ENCODE measurements at places on chromosomes 12 and 14.
A peak's percentile ranks its signal among the peaks of the same experiment; 100 is the strongest.

- no peak for DNase-seq
These were observed 98.6 kb downstream of the MYF5 start for GRCh38 chr12:80815351-80815750.

GRCh38 chr14:104841730-104842129 lies 23.3 kb upstream of the CEP170B start:
- no peak for DNase-seq

GRCh38 chr12:94536040-94536965 lies 76.6 kb upstream of the CEP83 start:
- no peak for DNase-seq

DNA sequence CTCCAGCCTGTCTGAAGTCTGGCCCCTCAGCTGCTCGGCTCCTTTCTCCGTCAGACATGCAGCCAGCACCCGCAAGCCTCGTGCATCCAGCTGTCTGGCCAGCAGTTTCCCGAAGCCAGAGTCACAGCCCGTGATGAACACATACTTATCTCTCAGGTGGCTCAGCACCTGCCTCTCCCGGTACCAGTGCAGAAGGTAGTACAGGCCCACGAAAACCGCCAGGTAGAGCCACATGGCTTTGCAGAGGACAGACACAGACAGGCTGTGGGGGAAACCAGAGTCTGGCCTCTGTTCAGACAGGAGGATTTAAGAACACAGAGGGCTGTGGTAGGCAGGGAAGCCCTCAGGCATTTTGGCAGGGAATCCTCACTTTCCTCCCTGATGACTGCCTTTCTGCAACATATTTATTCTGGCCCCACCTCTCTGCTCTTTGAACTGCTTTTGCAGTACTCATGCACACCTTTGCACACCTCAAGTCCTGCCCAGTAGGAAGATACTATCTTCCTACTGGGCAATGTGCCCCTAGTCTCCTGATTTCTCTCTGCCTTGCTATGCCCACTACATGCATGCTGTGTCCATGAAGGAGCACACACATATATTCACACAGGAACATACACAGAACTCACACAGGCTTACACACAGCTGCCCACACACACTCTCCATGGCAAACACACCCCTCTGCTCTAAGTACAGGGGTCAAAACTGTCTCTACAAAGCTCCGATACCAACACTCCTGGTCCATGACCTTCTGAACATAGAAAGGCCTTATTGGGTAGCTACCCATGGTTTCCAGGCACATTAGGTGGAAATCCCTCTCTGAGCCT lies at the start of gene RDH16:
RDH16 (minus strand) TSS at position 380 of the 824 bp plus-strand sequence; CDS start at position 234, 146 bp downstream.
- no peak for DNase-seq

- no peak for DNase-seq
These were observed 606 bp downstream of the PRIMA1 start for GRCh38 chr14:93787465-93788292.

- DNase-seq, result no peak
These were observed 471.2 kb upstream of the PRICKLE1 start for GRCh38 chr12:43060742-43061141.

GRCh38 chr12:31751085-31751484 lies 22.3 kb upstream of the AMN1 start:
- no peak for DNase-seq

DNA sequence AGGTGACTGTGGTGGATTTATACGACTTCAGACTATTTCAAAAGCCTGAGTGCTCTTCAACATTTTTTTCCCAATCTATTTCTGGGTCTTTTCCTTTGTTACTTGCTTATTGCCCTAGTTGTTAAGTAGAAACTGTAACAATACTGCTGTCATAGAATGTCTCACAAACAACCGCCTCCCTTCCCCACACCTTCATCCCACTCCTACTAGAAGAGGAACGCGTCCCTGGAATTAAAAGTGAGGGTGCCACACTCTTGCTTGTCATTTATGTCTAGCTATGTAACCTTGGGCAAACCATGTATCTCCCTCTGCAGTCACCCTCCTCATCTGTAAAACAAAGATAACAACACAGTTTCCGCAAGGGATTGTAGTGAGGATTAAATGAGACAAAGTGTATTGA lies 8.6 kb downstream of the BRAP start:
- no peak for DNase-seq

GRCh38 chr14:35576260-35576659 lies 42.3 kb downstream of the INSM2 start:
- no peak for DNase-seq

- DNase-seq, result no peak
These were observed 53.6 kb downstream of the ERO1A start for GRCh38 chr14:52641745-52642144.

- DNase-seq, result no peak
These were observed 40.0 kb downstream of the OSBPL8 start for GRCh38 chr12:76519538-76519937.

DNA sequence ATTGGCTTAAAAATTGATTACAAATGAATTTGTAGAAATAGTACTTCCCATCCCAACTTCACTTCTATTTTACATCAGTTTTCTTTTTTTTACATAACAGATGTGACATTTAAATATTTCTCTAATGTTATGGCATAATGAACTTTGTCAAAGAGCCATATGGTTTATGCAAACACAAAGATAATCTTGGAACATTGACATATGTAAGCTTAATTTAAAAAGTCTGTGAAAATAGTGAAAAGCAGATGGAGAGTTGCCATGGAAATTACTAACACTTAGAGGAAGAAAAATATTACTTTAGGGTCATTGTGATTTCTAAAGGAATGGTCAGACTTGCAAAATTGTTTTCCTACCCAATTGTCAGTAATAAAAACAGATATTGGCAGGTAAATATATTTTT lies 232.4 kb downstream of the AEBP2 start:
- no peak for DNase-seq

GRCh38 chr12:117563706-117564105 lies 202.3 kb upstream of the NOS1 start:
- DNase-seq, result no peak

GRCh38 chr14:69670093-69670492 lies 58.7 kb downstream of the SUSD6 start:
- no peak for DNase-seq

- no peak for DNase-seq
These were observed 131.5 kb downstream of the CHST11 start for GRCh38 chr12:104588047-104588920.

- DNase-seq, result no peak
These were observed 418.6 kb downstream of the SLC16A7 start for GRCh38 chr12:60014436-60014835.

DNA sequence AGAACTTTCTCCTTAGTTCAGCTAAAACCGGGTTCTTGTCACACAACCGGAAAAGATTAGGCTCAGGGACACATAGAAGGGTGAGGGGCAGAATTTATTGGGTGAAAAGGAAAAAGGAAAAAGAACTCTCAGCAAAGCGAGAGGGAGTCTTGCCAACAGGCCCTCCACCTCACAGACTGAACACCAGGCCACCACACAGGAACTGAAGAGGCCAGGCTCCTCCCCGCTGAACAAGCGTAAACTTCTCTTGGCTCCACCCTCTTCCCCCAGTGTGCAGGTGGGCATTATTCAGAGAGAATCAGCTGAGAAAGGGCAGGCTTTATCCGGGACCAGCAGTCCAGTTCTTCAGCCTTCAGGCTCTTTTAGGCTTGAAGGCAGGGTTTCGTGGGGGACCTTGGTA lies 125.6 kb upstream of the FGD4 start:
- DNase-seq, result no peak

DNA sequence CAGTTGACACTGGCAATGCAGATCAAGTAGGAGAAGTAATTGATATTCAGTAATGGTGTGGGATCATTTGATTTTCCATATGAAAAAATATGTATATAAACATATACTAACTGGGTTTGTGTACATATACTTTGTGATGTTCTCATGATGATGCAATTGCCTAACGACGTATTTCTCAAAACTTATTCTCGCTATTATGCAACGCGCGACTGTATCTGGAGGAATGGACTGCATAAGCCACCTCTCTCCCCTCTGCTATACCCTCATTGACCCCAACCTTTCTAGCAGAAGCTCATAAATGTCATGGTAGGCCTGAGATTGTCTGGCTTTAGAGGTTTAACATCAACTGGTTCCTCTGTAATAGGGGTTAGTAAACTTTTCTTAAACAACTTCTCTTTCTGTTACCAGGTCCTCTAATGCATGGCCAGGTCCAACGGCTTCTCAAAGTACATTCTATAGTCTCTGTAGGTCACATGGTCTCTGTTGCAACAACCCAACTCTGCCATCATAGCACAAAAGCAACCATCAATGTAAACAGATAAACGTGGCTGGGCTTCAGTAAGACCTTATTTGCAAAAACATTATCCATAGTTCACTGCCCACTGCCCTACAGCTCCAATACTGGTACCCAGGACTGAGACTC lies 59.3 kb downstream of the FOXN3 start:
- no peak for DNase-seq

- DNase-seq, result no peak
These were observed 5.0 kb downstream of the CELA1 start for GRCh38 chr12:51341251-51342007.

- peak; percentile 94 for DNase-seq
These were observed at the start of gene SCARB1 for GRCh38 chr12:124863416-124864325. Gene SCARB1, minus strand, starts transcription at chr12:124863864. Its CDS starts 144 bp downstream, at chr12:124863720.

DNA sequence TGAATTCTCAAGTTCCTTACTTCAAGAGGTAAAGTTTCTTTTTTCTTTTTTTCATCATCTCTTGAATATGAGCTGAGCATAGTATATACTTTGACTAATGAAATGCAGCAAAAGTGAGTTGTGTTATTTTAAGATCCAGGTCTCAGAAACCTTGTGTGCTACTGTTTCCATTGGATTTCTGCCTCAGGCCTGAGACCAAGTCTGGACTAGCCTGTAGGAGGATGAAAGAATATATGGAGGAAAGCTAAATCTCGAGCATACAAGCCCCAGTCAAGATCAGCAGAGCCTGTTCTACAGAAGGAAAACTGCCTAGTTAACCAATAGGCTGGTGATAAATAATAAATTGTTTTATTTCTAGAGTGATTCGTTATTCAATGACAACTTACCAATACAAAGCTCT lies 652.5 kb downstream of the C12orf50 start:
- no peak for DNase-seq

- DNase-seq, result peak; percentile 57
These were observed 1.7 kb upstream of the SELPLG start for GRCh38 chr12:108635201-108635996.

DNA sequence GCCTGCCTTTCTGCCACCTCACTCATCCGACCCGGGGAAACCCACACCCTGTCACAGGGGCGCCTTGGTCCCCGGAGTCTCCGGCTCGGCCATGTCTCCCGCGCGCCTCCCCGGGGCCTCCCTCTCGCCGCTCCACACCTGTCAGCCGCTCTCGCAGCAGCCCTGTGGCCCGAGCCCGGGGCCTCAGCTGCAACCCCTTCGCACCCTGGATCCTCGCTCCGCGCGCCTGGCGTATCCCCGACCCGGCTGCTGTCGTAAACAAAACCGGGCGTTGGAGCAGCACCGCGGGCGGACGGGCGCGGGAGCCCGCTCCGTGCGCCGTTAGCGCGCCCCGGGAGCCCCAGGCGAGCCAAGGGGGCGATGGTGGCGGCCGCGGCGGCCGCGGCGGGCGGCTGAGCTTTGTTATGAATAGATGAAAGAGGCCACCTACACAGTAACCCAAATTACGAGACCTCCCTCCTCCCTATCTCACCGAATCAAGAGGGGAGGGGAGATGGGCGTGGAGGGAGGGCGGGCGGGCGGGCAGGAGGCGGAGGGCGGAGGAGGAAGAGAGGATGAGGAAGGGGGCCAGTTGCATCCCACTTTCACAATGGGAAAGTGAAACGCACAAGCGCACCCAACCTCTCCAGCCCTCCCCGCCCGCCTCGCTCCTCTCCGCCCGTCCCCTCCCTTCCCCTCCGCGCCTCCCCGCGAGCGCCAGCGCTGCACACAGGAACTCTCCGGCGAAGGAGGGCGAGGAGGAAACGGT lies at the start of gene PLXNC1:
PLXNC1 (plus strand) TSS at position 587 of the 748 bp plus-strand sequence. CDS start 395 bp downstream, outside the sequence.
- peak; percentile 79 for DNase-seq

GRCh38 chr14:80003138-80003537 lies 208.2 kb downstream of the DIO2 start:
- no peak for DNase-seq

DNA sequence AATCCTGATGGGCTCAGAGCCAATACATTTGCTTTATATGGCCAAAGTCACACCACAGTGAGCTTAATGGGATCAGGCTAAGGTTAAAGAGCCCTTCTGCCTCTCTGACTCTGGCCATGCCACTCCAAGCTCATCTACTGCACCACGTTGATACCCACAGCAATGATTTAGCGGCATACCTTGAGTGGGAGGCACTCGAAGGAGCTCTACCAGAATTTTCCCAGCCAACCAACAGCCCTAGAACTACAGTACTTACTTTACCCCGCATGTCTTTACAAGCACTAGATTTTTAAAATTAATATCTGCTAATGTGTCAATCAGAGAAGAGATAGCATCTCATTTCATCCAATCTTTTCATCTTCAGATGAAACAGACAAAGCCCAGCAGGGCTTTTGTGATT lies 300.5 kb downstream of the GRIN2B start:
- DNase-seq, result no peak

- no peak for DNase-seq
These were observed 712.6 kb downstream of the SLC16A7 start for GRCh38 chr12:60308366-60308991.

DNA sequence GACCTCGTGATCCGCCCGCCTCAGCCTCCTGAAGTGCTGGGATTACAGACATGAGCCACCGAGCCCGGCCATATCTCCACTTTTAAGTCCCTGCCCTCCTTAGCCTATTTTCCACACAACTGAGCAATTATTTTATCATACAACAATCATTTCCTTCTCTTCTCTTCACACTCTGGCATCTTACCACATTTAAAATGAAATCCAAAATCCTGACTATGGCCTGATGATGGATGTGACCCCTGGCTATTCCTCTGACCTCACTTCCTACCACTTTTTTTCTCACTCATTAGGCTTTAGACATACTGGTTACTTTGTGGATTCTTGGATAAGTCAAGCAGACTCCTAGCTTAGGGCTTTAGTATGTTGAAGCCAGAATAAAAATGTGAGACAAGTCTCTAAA lies 21.9 kb upstream of the EID3 start:
- DNase-seq, result no peak

DNA sequence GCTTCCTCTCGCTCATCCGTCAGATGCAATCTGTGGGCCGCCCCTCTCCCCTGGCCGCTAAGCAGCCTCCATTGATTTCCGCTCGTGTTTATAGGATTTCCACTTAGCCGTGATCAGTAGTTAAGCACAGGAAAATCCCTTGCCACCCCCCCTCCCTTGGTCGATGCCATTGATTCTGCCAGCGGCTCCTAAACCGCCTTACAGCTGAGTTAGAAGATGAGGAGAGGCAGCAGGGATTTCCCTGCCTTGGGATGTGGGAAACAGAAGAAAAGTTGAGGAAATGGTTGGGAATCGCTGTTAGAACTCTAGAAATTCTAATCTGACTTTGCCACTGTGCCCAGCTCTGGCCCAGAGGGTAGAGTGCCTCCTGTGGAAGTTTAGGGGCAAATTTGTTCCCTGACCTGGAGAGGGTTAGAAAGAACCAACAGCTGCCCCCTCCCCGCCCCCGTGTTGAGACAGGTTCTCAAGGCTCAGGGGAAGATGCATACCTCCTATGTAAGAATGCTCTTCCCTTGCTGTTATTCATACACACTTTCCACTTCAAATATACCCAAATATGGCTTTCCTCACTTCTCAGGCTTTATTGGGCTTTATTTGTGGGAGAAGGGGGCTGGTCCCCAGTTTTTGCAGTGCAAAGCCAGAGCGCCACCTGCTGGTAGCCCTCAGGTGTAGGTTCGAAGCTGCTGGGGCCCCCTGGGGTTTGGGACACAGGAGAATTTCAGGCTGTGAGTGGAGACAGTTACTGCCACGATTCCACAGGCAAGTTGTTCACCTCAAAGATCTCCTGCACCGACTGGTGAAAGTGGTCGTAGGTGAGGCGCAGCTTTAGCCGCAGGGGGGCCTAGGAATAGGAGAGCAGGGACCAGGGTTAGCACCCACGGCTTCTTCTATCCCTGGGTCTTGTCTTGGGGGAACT lies 3.2 kb downstream of the THTPA start:
- DNase-seq, result no peak

Measured in left forelimb (tissue), 1 donor.